CD14-positive monocyte (primary cell): ENCODE measurements at places on chromosomes 1 and 21.

DNA sequence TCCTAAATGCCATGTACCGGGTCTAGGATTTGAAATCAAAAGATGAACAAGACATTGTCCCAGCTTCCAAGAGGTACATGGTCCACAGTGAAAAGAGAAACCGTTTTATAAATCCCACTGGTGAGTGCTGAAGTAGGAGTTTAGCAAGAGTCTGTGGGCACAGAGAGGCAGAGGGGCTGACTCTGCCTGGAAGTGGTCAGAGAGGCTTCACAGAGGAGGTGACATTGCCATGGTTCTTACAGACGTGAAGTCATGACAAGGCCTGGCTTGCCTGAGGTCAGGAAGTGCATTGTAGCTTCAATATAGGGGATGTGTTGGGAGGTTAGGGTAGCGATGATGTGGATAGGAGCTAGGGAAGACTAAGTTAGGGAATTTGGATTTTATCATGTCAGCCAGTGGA lies 28.4 kb downstream of the MAPKAPK2 start:
- DNase-seq, result no peak

GRCh38 chr21:14697769-14698168 lies 151.7 kb upstream of the SAMSN1 start:
- no peak for DNase-seq

- peak; percentile 41 for DNase-seq
Observed at GRCh38 chr1:211738691-211739301, 63.4 kb upstream of the NEK2 start.

GRCh38 chr1:156149374-156150332 lies 3.7 kb upstream of the SEMA4A start:
- no peak for DNase-seq

DNA sequence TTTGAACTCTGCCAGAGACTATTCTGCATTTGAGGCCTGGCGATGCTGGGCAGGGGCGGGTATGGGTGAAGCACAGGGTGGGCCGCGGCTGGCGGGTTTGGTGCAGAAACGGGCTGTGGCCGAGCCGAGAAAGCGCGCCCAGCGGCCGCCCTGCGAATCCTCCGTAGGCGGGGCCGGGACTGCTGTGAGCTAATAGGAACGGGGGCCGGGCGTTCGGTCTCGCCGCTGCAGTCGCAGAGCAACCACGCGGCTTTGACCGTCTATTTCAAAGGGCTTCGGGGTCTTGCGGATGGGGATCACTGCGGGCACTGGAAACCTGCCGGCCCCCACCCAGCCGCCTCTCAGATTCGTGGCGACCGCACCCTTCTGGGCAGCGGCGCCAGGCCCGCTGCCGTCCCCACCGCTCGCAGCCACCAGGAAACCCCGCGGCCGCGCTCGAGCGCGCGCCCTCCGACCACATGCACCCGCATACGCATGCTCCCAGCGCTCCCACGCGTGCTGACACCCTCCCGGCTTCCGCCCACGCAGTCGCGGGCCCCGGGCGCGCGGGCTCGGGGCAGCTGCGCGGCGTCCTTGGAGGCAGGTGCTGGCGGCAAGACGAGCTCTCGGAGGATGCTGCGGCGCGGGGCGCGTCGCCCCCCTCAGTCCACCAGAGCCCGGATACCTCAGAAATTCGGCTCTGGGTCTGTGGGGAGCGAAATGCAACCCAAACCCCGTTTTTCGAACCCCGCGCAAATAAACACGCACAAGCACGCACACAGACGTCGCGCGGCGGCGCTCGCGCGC lies 32.6 kb downstream of the DNTTIP2 start:
- peak; percentile 62 for DNase-seq
